GM12878 (cell line): ENCODE measurements at places on chromosomes 5 and 9. TPM values are rescaled to one million over a fixed set of nuclear protein-coding genes. Genes with fewer than 3 reads are reported as not detected.

Gene PCDHGA9
- 0.08 and 0.11 TPM in 2 replicates for polyA plus RNA-seq

Gene KIF20A
- 56.2 and 56.7 TPM in 2 replicates for polyA plus RNA-seq

Gene HTR1A
- polyA plus RNA-seq, result not detected in 2 replicates

Gene AHRR
- 20.8 and 21.3 TPM in 2 replicates for polyA plus RNA-seq

Gene EGFL7
- polyA plus RNA-seq, result not detected in 2 replicates

Gene ZBED3
- polyA plus RNA-seq, result 1.4 and 2.9 TPM in 2 replicates

Gene INSL4
- polyA plus RNA-seq, result not detected in 2 replicates

Gene RLN2
- 8.2 and 8.3 TPM in 2 replicates for polyA plus RNA-seq

Gene SLC46A2
- polyA plus RNA-seq, result not detected in 2 replicates
